ENCODE measurements at places on chromosomes 3 and 15.
A peak's percentile ranks its signal among the peaks of the same experiment; 100 is the strongest.

DNA sequence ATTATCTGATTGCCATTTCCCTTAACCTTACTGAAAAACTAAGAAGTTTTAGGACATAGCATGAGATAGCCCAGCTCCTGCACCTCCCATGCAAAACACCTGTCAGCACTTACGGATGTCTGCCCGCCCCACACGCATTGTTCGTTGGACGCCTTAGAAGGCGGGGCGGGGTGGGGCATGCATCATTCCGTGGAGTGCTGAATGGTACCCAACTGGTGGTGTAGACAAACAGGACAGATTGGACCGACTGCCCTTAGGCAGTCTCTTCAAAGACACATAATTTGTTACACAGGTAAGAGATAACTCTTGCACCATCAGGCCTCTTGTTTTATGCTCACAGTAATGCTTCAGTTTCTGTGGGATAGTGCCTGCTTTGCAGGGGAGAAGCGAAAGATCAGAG, 93.8 kb downstream of the SMAD6 start:
- DNase-seq = no peak

GRCh38 chr15:62248277-62248984, 83.3 kb upstream of the C2CD4B start:
- no peak for DNase-seq

DNA sequence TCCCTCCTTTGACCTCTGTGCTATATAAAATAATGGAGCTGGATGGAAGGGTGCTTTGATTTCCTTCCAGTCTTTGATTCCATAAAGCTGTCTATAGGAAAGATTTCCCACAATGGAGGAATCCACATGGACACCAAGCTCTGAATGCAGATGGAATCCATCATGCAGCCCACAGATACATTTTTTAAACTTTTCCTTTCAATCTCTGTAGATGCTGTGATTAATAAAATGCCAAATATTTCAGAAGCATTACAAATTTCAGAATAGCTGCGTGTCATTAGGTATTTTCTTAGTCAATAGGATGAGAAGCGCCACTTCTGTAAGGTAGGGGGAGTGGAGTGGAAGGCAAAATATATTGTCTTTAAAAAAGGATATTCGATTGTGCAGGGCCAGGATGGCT, 489.0 kb downstream of the NTRK3 start:
- no peak for DNase-seq

DNA sequence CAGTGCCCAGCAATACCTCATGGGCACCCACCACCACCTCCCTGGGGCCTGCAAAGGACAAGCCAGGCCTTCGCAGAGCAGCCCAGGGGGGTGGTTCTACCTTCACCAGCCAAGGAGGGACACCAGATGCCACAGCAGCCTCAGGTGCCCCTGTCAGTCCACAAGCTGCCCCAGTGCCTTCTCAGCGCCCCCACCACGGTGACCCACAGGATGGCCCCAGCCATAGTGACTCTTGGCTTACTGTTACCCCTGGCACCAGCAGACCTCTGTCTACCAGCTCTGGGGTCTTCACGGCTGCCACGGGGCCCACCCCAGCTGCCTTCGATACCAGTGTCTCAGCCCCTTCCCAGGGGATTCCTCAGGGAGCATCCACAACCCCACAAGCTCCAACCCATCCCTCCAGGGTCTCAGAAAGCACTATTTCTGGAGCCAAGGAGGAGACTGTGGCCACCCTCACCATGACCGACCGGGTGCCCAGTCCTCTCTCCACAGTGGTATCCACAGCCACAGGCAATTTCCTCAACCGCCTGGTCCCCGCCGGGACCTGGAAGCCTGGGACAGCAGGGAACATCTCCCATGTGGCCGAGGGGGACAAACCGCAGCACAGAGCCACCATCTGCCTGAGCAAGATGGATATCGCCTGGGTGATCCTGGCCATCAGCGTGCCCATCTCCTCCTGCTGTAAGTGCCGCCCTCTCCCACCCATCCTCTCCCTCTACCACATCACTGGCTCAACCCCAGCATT, 19.2 kb upstream of the BFSP2 start:
- DNase-seq = no peak

DNA sequence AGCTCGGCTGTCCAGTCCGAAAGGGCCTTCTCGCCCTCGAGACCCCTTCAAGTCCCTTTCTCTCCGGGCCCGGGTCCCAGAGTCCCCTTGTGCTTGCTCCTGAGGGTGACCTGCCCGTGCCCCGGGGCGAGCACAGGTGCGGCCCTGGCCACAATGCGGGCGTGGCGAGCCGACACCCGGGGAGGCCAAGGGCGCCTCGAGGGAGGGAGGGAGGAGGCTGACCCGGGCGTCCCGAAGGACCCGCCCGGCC, 810 bp upstream of the MEF2A start:
- no peak for DNase-seq

DNA sequence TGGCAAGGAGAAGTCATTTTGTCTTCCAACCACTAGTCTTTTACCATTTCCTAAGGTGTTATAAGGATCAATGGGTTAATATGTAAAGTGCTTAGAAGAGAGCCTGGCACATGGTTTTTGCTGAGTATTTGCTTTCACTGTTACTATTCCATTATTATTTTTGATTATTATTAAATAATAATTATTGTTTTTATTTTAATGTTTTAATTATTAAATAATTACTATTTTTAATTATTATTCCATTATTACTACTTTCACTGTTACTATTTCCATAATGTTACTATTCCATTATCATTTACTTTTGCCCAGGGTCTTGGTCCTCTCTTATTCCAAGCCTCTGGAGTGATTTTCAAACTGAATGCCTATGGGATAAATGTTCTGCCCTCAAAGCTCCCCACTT, 48.5 kb downstream of the FSTL1 start:
- DNase-seq = no peak

DNA sequence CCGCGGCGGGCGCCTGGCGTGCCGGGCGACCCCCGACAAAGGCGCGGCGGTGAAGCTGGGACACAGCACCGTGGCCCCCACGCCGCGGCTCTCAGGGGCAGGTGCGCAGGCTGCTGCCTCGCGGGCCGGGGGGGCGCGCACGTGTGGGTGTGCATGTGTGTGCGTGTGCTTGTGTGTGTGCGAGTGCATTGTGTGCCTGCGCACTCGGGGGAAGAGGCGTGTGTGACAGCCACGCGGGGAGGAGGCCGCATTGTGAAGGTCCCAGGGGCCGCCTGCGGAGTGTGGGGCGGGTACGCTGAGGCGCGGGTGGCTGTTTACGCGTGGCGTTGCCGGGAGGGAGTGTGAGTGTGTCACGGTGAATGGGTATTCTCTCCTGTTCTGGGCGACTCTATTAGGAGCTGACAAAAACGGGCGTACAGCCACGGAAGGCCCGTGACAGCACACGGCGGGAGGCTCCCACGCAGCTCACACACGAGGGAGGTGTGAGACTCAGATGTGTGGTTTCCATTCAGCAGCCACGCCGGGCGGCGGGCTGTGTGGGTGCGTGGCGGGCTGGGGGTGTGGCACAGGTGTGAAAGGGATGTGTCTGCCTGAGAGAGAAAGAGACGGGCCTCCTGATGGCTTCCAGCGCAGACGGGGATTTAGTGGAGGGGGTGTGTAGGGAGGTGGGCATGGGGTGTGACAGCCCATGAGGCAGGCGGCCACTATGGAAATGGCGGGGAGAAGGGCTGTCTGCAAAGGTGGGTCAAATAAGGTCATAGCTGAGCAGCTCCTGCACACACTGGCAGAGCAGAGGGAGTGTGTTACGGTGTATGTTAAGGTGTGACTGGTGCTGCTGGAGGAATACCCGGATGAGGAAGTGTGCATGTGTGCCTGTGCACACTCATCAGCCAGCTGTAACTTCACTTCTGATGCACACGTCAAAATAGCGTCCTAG, 750 bp downstream of the PODXL2 start:
- DNase-seq = no peak

DNA sequence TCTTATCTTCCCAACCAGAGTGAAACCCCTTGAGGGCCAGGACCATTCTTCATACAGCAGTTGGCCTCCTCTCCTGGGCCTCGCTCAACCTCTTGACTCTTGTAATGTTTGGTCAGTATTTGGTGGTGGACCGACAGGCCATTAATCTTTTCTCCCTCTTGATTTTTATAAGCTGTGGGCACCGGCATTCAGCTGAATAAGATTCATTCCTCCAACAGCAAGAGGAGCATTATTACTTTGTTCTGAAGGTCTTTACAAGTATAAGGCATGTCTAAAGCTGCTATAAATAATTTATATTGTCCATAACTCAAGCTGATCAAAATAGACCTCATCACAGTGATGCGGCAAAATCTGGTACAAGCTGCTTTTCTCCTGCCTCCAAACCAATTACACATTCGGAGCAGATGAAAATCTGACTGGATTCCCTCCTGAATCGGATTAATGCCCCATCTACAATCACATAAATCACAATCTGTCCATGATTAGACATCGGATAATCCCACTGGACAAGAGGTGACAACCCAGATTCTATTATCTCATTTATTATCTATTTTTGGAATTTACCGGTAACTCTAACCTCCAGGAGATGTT, 8.4 kb upstream of the ISL2 start:
- no peak for DNase-seq

GRCh38 chr15:91860498-91860897, 7.0 kb downstream of the SLCO3A1 start:
- no peak for DNase-seq

DNA sequence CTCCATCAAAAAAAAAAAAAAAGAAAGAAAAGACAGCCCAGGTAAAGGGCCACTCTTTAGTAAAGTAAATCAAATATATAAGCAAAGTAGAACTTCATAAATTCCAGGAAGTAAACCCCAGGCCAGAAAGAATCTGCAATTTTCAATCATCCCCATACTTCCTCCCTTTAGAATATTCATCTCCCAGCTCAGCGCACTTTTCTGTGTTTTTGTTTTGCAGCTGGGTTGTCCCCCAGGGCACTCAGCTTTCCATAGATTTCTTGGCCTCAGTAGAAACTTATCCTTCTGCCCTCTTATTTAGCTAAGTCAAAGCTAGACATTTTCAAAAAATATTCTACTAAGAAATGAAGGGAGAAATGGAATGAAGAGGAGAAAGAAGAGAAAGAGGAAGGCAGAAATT, 24.0 kb upstream of the SPRED1 start:
- DNase-seq = no peak

DNA sequence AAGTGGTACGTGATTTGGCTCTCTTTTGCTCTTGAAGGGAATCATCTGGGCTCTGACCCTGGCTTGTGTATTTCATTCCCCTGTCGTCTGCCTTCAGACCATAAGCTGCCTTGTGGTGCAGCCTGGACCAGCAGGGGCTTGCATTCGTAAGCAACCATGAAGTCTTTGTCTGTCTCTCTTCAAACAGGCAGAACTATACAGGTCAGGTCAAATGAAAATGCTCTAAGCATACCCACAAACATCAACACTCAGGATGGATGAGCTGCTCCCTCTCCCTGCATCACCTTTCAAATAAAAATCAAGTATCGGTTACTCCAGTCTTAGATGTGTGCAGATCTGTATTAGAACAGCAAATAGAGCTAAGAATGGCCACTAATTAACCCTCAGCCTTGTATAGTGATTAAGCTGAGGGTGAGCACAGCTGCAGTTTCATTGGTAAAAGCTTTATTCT, 268.6 kb upstream of the UBE2E1 start:
- no peak for DNase-seq

DNA sequence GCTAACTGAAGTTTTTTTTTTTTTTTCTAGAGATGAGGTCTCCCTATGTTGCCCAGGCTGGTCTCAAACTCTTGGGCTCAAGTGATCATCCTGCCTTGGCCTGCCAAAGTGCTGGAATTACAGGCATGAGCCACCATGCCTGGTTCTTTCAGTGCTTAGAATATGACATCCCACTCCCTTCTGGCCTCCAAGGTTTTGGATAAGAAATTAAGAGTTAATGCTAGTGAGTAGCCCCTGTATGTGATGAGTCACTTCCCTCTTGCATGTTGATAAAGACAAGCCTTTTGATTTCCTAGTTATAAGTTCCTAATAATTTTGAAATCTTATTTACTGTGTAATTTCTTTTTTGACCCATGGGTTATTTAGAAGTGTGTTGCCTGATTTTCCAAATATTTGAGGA, 35.7 kb upstream of the DNAJC19 start:
- no peak for DNase-seq

- DNase-seq = no peak
These were observed 169.7 kb downstream of the KCNMB2 start for GRCh38 chr3:178705925-178706324.

DNA sequence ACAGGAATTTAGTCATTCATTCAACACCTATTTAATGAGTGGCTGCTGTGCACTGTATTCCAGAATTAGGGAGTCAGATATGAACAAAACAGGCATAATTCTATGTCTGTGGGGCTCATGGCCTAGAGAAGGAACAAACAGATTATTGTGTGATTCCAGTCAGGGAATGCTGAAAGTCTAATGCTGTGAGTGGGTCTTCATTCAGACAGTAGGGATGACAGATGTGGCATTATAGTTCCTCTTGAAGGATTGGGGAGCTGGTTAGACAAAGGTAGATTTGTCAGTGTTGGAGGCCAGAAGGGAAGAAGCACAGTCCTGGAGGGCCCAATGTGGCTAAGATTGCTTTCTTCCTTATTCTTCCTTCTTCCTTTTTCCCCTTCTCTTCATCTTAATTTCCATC, 226.4 kb upstream of the EIF1B start:
- no peak for DNase-seq

DNA sequence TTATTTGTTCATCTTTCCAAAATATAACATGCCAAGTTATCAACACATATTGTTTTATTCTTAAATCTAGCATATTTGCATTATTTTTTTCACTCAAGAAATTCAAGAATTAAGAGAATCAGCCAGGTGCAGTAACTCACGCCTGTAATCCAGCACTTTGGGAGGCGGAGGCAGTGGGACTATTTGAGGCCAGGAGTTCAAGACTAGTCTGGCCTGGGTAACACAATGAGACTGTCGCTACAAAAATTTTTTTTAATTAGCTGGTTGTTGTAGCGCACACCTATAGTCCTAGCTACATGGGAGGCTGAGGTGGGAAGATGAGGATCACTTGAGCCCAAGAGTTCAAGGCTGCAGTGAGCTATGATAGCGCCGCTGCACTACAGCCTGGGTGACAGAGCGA, 10.5 kb downstream of the DCUN1D1 start:
- DNase-seq = peak; percentile 53

DNA sequence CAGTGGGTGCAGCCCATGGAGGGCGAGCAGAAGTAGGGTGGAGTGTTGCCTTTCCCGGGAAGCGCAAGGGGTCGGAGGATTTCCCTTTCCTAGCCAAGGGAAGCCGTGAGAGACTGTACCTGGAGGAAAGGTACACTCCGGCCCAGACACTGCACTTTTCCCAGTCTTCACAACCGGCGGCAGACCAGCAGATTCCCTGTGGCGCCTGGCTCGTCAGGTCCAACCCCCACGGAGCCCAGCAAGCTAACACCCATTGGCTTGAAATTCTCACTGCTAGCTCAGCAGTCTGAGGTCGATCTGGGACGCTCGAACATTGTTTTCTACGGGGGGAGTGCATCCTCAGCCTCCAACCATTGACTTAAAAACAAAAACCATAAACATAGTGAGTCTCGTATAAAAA, 26.5 kb downstream of the CCNB2 start:
- DNase-seq = no peak

Data from OCI-M1 (cell line).